ENCODE measurements at places on chromosomes 3 and 15.

- no peak for DNase-seq
These were observed 6.0 kb downstream of the DIPK2A start for GRCh38 chr3:143977341-143978262.

- no peak for DNase-seq
These were observed 429.4 kb downstream of the NTRK3 start for GRCh38 chr15:87827131-87827530.

- DNase-seq = no peak
These were observed 35.7 kb downstream of the CCNB2 start for GRCh38 chr15:59140422-59141226.

GRCh38 chr3:159817126-159817525 is 171.5 kb upstream of the IL12A start:
- no peak for DNase-seq

GRCh38 chr15:43763819-43764446 is 12.8 kb downstream of the ELL3 start:
- no peak for DNase-seq

- no peak for DNase-seq
These were observed 80.6 kb downstream of the OCA2 start for GRCh38 chr15:28018291-28019044.

- no peak for DNase-seq
These were observed 122.0 kb upstream of the ALDH1A3 start for GRCh38 chr15:100757661-100758060.

GRCh38 chr3:9213019-9213634 is 36.3 kb downstream of the SRGAP3 start:
- DNase-seq = no peak

- no peak for DNase-seq
These were observed 40.4 kb downstream of the IQCB1 start for GRCh38 chr3:121794264-121794983.

- DNase-seq = no peak
These were observed 622.0 kb downstream of the PYDC2 start for GRCh38 chr3:192082730-192083660.

DNA sequence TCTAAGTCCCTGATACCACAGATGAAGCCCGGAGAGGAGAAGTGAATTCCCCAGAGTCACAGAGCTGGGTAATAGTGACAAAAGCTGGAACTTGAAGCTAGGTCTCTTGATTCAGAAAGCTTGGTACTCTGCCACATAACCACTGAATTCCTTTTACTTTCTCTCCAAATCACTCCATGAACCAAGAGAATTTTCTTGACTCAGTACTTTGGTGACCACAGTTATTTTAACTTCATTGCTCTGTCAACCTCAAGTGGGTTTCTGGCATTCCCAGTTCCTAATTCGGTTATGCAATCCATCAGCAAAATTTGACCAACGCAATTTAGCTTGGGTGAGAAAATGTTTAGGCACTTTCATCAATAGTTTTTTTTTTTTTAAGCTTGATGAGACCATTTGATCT is 61.0 kb upstream of the PPARG start:
- no peak for DNase-seq

GRCh38 chr15:80265021-80265420 is 13.0 kb upstream of the CTXND1 start:
- DNase-seq = no peak

DNA sequence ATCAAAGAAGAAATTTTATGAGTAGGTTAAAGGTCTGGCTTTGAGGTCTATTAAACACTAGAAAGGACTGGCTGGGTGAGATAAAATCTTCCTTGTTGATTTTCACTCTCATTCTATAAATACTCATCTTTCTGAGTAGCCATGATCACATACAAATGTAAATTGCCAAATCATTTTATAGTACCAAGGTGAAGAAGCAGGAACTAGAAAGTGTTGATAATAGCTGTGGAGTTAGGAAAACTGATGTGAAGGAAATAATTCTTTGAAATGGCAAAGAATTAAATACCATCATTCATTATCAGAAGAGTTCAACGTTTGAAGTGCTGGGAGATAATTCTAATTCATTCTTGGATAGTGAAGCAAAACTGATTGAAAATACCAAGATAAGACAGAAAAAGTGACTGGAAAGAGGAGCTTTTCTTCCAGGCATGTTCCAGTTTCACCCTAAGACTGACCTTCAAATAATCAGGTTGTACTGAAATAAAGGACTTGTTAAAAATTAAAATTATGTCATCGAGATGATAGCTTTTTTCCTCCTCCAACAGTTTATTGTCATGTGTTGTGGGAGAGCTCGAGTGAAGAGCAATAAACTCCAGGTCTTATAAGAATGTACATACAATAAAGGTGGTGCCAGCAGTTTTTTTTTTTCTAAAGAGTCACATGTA is 17.4 kb downstream of the THBS1 start:
- no peak for DNase-seq

GRCh38 chr3:141248064-141248463 is 16.4 kb downstream of the PXYLP1 start:
- DNase-seq = no peak

DNA sequence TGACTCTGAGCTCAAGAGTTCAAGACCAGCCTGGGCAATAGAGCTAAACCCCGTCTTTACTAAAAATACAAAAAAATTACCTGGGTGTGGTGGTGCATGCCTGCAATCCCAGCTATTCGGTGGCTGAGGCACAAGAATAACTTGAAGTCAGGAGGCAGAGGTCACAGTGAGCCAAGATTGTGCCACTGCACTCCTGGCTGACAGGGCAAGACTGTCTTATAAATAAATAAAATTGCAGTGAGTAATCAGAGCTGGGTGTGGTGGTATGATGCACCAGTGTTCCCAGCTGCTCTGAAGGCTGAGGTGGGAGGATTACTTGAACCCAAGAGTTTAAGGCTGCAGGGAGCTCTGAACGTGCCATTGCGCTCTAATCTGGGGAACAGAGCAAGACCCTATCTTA is 55.9 kb upstream of the GCNT3 start:
- no peak for DNase-seq

- no peak for DNase-seq
These were observed 120.7 kb upstream of the GALNT15 start for GRCh38 chr3:16053794-16054193.

DNA sequence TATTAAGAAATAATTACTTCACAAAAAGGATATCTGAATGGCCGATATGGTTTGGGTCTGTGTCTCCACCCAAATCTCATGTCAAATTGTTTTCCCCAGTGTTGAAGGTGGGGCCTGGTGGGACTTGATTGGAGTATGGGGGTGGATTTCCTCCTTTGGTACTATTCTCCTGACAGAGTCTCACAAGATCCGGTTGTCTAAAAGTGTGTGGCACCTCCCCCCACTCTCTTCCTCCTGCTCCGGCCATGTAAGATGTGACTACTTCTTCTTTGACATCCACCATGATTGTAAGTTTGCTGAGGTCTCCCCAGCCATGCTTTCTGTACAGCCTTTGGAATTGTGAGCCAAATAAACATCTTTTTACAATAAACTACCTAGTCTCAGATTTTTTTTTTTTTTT is 34.5 kb downstream of the ZBTB11 start:
- no peak for DNase-seq

DNA sequence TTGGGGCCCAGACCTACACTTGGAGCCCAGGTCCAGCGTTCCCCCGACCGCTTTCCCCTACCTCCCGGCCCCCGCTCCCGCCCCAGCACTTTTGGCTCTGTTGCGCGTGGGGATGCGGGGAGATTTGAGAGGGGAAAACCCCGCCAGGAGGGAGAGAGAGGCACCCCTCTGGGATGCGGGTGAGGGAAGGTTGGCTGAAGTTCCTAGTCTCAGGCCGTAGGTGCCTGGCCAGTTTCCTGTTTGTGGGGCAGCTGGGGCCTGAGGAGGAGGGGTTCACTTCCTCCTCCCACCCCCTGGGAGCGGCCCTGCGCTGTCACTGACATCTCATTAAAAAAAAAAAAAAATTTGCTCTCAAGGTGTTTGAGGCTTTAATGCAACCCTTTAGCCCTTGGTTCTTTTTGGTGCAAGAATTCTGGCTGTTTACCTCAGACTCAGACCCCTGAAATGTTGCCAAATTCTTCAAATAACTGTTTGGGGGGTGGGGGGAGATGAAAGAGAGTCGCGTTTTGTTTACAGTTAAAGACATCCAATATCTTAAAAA is 2.6 kb downstream of the FAM43A start:
- DNase-seq = no peak

GRCh38 chr3:76789237-76789636 is 250.7 kb upstream of the ROBO2 start:
- no peak for DNase-seq

- DNase-seq = no peak
These were observed 17.1 kb downstream of the CHST13 start for GRCh38 chr3:126540951-126541627.

GRCh38 chr3:41365973-41366372 is 166.7 kb downstream of the CTNNB1 start:
- no peak for DNase-seq

DNA sequence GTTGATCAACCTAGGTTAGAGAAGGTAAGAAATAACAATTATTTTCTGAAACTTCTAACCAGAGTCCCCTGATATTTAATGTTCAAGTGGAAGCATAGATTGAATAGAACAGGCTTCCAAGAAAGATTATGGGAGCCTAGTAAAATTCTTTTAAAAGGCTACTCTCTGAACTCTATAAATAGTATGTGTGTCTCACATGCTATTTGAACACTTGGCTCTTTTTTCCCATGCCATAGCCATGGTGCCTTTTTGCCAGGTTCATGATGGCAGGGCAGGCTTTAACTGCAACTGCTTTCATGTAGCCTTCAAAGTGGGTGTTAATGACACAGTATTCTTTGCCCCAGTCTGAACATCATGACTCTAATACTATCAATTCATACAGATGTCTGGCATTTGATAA is 22.9 kb upstream of the STRIT1 start:
- no peak for DNase-seq

- DNase-seq = no peak
These were observed 20.4 kb downstream of the UACA start for GRCh38 chr15:70742928-70743327.

Data from thoracic aorta (tissue), 2 donors.